ENCODE measurements at places on chromosomes 1 and 21. TPM values are rescaled to one million over a fixed set of nuclear protein-coding genes. Genes with fewer than 3 reads are reported as not detected.

DNA sequence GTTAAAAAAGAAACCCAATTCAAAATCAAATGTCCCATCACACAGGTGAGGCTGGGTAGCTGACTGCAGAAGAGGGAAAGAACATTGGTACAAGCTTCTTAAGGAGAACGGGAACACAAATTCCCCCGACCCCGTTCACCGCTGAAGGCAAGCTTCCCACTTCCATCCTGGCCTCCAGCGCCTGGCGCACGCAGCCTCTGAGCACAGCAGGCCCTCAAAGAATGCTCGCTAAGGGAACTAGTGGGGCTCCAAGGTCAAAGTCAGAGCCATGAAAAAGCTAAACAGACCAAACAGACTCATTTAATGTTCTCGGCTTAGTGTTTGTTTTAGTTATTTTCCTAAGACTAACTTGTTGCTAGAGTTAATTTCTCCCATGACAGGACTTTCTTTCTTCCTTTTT, 63.7 kb downstream of the SIM2 start:
- DNase-seq = no peak

DNA sequence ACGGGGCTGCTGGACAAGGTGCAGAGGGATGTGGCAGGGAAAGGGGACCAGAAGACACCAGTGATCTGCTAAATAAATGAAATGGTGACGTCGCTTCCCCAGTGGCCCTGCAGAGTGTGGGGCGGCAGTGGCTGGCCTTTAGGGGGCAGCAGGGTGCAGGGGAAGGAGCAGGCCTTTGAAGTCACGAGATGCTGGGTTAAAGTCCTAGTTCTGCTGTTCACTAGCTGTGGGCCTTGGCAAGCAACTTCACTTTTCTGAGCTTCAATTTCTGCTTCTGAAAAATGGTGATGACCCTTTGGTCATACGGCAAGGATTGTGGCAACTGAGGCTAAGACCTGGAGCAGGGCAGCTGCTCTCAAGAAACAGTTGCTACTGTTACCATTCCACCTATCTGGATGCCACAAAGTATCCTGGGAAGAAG, 9.2 kb upstream of the GALE start:
- DNase-seq = peak; percentile 92

- DNase-seq = no peak
These were observed 178.2 kb downstream of the ADGRL2 start for GRCh38 chr1:81978945-81979344.

DNA sequence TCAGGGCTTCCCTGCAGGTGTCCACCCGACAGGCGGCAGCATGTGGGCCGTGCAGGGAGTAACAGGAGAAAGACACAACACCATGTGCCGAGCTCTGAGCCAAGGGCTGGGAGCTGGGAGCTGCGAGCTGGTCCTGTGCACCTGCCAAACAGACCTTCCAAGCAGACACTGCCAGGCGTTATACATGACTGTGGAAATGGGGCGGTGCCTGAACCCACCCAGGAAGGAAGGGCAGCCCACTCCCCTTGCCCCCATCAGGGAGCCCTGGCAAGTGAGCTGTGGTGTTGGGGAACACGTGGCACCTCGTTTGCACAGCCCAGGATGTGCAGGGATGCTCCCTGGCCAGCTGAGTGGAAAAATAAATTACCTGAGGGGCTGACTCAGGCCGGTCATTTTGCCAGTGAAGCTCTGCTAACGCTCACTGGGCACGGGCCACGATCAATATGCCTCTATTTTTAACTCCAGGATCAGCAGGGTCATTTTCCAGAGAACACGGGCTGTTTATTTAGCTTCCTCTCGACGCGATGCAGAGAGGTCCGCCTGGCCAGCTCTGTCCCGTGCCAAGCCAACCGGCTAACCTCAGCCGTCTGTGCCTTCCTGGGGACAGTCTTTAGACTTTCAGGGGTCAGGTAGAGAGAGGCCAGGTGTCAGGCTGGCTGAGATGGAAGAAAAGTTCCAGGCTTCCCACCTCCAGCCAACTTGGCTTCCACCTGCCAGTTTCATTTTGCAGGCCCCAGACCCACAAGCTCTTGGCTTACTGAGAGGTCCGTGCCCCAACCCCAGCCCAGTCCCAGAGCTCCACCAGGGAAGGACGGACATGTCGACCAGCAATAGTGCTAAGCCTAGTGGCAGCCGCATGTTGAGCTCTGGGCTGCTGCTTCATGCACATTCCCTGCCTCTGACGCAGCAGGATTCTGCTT, 196.7 kb upstream of the VAMP3 start:
- peak; percentile 79 for DNase-seq

DNA sequence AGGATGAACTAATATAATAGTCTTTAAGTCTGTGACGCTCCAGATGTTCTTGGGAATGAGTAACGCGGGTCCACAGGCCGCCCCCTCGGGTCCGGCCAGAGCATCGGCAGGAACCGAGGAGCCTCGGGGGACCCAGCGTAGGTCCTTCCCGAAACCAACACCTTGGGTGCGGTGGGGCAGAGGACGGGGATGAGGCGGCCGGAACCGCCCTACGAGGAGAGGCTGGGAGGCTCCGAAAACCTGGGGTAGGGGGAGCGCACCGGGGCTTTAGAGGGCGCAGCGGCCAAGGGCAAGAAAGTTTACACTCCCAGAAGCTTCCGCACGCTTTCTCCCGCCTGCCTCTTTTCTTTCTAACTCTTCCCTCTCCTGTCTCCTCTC, 7.1 kb downstream of the DMRTA2 start:
- DNase-seq = no peak

DNA sequence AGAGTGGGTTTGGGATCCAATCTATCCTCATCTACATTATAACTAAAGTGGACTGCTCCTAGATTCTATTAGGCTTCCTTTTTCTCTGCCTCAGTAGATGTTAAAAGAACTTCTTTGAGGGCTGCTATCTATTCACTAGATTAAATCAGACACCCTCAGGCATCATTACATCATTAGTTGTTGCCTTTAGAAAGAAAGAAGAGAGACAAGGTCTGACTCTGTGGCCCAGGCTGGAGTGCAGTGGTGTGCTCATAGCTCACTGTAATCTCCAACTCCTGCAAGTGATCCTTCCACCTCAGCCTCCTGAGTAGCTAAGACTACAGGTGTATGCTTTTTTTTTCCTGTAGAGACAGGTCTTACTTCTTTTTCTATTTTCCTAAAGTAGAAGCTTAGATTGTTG, 71.1 kb upstream of the EXO1 start:
- no peak for DNase-seq

DNA sequence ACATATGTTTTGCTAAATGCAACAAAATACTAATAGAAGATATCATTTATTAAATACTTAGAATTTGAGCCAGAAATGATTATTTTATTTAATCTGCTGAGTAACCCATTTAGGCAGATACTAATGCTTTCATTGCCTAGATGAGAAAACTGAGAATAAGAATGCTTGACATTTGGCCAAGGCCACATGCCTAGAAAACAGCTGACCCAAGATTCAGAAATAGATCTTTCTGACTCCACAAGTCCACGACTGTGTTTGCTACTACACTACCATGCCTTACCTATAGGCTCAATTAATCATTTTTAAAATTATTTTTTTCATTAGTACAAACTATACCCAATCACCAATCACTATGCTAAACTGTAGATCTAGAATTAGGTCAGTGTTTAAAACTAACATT, 129.7 kb downstream of the ATP1B1 start:
- DNase-seq = no peak

DNA sequence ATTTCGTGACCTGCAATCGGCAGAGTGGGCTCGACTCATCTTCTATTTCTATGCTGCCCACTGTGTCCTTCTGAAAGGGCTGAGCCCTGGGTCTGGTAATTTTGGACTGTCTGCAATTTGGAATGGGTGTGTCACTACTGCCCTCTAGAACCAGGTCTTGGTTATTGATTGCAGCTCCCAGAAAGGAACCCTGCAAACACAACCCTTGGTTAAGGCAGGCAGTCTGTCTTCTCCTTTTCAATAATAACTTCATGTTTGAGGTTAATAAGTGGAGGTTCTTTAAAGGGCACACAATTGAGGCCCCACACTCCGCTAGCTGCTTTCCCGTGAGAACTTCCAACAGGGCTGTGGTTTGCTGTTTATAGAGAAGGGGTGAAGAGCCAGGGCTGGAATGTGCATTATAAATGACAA, 79.9 kb upstream of the LYST start:
- no peak for DNase-seq

GRCh38 chr1:77371396-77371795, 89.6 kb downstream of the AK5 start:
- DNase-seq = no peak

GRCh38 chr1:167185974-167186657, 34.6 kb upstream of the POU2F1 start:
- no peak for DNase-seq

- DNase-seq = no peak
These were observed 151.5 kb downstream of the GLUL start for GRCh38 chr1:182240085-182240484.

DNA sequence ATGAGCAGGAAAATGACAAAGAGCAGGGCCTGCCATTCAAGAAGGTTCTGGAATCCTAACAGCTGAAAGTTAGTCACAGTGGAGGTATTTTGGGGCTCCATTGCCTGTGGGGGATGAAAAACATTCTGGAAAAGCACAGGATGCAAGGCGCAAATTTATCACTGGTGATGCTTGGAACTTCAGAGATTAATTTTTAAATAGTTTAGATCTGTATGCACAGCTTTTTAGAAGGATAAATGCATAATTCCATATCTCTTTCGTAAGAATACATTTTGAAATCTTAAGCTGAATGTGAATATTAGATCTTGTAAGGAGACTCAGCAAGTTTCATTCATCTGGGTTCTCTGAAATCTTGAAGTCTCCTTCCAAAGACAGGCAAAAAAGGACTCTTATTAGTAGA, at the start of gene OR11L1:
Gene OR11L1 (minus strand): TSS at position 101 of the 400 bp plus-strand sequence. CDS start 0 bp downstream, at position 101.
- DNase-seq = no peak

DNA sequence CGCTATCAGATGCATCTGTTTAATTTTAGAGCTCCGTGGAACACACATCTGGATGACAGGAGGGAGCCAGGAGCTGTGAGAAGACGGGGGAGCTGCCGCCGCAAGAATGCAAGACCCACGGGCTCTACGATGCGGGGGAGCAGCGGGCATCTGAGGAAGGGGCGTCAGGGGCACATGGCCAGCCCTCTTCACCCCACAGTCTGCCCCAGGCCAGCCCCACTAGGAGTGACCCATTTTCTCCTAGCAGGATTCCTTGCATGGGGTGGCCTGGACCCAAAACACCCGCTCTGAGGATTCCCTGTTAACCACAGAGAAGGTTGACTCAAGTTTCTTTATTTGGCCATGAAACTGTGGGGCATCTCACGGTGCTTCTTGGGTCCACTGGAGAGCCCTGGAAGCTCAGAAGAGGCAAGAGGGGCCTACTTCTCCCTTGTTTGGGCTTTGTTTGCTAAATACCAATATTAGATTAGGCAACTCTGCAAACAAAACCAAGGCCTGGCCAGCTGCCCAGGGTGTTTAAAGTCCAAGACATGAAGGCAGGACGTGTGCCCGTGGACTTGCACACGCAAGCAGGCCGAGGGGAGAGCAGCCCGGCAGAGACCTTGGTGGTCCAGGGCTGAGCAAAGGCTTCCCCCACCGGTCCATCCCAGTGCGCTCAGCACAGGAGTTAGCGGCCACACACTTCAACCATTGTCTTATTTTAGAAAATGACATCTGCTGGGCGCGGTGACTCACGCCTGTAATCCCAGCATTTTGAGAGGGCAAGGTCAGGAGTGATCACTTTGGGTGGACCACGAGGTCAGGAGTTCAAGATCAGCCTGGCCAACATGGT, 89.8 kb downstream of the DHRS3 start:
- DNase-seq = peak; percentile 90

GRCh38 chr1:34113362-34113761, 51.7 kb downstream of the CSMD2 start:
- DNase-seq = no peak

GRCh38 chr1:18419113-18419844, 61.5 kb upstream of the KLHDC7A start:
- DNase-seq = no peak

DNA sequence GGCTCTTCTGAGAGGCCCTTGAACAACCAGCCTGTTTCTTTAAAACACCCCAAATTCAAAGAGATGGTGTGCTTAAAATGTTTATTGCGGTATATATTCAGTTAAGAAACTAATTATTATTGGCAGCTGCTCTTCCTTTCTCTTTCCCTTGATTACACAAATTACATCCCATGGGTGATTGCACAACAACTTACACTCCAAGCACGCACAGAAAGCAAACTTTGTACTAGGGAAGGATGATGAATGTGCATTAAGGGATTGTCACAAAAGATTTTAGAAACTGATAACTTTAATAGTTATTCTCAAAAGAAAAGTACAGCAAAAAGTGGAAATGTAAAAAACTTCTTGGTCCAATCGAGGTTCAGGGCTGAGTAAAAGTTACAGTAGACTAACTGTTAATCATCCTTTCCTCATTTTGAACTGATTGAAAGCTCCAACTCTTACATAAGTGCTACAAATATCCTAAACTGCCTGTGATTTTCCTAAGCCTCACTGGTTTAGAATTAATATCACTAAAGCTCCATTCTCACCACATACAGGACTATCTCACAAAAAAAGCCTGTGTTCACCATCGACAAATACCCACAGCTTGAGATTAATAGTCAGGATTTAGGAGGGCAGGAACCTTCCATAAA, 153.4 kb downstream of the TTLL7 start:
- no peak for DNase-seq

DNA sequence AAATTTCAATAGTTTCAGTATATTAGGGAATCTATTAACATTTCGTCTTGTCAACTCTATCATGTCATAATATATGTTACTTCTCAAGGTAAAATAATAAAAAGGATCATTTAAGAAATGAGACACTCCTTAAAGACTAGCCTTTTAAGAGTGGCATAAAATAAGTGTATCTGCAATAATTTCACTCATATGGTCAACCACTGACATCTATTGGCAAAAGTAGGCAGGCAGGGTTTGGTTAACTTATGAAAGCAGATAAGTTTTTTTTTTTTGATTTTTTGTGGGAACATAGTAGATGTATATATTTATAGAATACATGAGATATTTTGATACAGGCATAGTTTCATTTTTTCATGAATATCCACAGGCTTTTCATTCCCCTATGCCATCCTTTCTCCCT, 5.5 kb upstream of the RGS21 start:
- DNase-seq = no peak

DNA sequence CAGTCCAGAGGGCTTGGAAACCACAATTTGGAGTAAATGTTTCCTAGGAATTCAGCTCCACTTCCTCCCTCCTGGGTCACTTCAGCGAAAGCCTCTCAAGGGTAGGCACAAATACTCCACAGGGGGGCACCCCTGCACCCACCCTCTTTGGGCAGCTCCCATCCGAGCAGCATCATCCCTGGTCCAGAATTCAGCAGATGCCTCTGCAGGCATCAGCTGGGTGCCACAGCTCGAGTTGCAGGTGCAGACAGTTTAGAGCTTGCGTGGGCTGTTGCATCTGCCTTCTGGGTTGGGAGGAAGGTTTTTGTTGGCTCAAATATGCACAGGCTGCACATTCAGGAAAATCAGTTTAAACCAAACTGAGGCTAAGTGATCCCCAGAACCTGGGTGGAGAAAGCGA, 25.0 kb downstream of the KANK4 start:
- no peak for DNase-seq

GRCh38 chr1:26863685-26864077, 732 bp downstream of the SFN start:
- no peak for DNase-seq

GRCh38 chr1:68725001-68725752, 228.3 kb upstream of the DEPDC1 start:
- no peak for DNase-seq

The PODN gene
- 155 TPM for total RNA-seq

The CTSE gene
- total RNA-seq = not detected

The TRAF5 gene
- 52.6 TPM for total RNA-seq

The S100B gene
- 2.0 TPM for total RNA-seq

The MORC3 gene
- total RNA-seq = 39.3 TPM

The FCRL5 gene
- 0.19 TPM for total RNA-seq

The LMO4 gene
- 64.4 TPM for total RNA-seq

The IGSF9 gene
- total RNA-seq = 0.10 TPM

The SPRR1A gene
- not detected for total RNA-seq
